SHP77 treated with DMSO at 0.1 percent for 48 hours (cell line): ENCODE measurements at places on chromosomes 13 and 19.

DNA sequence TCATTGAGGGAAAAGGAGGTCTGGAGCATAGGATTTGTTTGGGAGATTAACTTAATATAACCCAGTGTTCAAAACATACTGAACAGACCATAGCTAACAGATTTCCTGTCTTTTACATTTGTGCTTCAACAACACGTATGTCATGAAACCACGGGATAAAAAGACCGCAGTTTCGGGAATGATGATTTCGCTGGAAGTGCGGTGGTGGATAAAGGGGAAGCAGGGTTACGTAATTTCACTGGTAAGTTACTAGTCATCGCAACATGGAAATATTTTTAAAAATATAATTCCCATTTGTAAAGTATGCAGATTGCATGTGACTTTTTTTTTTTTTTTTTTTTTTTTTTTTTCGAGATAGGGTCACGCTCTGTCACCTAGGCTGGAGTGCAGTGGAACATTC is 237.4 kb downstream of the LMO7 start:
- DNase-seq: no peak

GRCh38 chr13:22399801-22400420 is 729.0 kb downstream of the FGF9 start:
- DNase-seq: no peak

- no peak for DNase-seq
Measured at GRCh38 chr13:33771296-33771695, 46.7 kb upstream of the RFC3 start.

GRCh38 chr19:33147538-33147937 is 15.6 kb downstream of the WDR88 start:
- DNase-seq: no peak

DNA sequence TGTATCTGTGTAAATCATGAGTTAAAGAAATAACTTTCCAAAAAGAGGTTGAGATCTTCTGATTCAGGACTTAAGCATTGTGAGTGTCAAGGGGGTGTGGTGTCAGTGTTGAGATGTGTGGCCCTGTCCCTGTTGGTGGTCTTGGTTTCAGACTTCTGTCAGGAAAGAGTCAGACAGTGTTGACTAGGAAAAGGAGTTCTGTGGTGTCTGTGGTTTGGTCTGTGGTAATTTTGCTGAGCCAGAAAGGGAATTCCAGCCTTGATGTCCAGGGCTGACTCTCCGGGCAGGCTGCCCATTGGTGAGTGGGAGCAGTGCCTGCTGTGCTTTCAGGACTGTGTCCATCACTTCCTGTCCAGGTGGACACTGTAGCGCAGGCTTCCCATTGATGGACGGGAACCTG is 39.8 kb upstream of the IGFL4 start:
- DNase-seq: no peak

DNA sequence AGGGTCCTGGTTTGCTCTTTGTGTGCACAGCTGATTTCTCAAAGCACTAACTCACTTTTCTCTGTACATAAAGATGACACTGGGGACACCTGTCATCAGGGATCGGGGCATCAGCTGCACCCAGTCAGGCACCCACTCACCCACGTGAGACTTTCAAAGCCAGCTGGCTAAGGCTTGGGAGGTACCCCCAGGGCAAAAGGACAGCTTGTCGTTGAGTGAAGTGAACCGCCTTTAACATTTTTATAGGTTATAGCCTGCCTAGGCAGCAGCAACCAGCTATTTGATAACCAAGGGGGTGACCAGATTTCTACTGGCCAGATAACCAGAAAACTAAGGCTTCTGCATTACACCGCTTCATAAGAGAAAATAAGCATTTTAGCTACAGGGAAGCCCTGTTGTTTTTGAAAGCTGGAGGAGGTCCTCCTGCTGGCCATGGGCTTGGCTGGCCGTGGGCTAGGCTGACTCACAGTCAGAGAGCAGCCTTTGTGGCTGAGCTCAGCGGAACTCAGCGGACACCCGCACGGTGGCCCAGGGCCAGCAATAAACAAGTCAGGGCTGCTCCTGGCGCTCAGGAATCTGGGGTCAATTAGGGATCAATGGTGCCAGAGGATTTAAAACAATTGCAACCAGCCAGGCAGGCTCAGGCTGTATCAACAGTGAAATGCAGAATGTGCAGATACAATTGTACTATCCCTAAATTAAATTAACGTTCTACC is 57.1 kb downstream of the ALOX5AP start:
- no peak for DNase-seq
